WTC11 (cell line): ENCODE measurements at places on chromosomes 16 and 17.
A peak's percentile ranks its signal among the peaks of the same experiment; 100 is the strongest.

DNA sequence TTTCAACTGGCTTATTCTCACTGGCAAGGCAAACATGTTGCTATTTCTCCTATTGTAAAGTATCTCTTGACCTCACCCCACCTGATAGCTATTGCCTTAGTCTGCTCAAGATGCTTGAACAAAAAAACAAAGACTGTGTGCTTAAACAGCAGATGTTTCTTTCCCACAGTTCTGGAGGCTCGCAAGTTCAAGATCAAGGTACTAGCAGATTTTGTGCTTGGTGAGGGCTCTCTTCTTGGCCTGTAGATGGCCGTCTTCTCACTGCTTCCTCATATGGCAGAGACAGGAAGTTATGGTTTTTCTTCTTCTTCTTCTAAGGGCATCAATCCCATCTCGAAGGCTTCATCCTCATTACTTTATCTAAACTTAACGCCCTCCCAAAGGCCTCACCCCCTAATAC is 109.7 kb upstream of the CLEC3A start:
- DNase-seq = no peak

GRCh38 chr17:43211480-43212402 is at the start of gene TMEM106A:
Gene TMEM106A (plus strand): TSS chr17:43211875. CDS start chr17:43213042, 1,167 bp downstream.
- peak; percentile 75 for DNase-seq

DNA sequence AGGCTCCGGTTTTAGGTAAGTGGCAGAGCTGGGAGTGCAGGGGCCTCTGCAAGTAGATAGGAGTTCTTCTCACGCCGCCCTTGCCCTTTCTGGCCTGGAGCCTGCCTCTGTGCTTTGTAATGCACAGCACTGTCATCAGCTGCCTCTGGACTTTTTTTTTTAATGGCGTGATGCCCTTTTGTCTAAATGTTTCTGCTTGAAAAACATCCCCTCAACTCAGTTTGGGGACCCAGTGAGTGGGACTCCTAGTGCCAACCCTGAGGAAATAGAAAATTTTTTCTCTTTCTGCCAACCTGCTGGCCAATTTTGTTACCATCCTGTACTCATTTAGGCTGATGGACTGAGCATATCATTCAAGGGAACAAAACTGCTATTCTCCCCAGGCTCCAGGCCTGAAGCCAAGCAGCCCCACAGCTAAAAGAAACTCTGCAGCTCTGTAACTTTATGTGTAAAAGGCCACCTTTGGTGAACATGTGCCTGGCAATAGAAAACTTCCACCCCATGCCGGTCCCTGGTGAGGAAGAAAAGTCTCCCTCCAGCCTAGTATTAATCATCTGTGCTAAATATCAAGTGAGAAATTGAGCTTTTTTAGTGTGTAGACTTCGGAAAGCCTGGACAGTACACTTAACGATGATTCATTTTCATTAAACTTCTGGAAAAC is 22.5 kb downstream of the SLC6A2 start:
- no peak for DNase-seq

DNA sequence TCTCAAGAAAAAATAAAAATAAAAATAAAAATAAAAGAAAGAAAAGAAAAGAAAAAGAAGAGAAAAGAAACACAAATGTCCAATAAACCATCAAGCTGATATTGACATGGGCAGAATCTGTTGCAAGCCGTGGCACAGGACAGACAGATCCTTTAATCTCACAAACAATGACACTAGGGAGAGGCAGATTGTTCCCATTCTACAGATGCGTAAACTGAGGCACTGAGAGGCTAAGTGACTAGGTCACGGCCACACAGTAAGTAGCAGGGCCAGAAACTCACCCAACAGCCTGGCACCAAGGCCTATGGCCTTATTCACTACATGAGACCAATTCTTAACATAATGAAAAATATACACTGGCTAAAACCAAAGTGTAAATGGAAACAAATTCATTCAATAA is 28.3 kb upstream of the ZFP90 start:
- DNase-seq = no peak

DNA sequence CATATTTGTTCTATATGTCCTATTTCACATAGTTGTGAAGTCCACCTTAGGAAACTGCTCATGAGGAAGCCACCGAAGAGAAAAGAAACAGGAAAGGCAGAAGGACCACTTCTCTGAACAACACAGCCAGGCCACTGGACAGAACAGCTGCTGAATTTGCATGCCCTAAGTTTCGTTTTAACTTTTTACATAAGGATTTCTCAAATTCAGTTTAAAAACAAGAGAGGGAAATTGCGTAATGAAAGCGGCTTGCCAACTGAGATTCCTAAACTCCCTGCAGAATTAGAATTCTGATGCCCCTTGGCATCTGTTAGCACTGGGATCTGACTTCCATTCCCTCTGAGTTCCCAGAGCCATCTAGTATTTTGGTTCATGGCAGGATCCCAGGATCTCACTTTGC is 5.0 kb upstream of the CCL8 start:
- DNase-seq = no peak
